Liver (tissue), 10 donors: ENCODE measurements at places on chromosomes 5 and 9. TPM values are rescaled to one million over a fixed set of nuclear protein-coding genes. Genes with fewer than 3 reads are reported as not detected.

- no peaks in the 10 kb centered on the region for H3K4me1 ChIP-seq
- H3K4me3 ChIP-seq, result no peak overlapping the region
- H3K36me3 ChIP-seq, result no peaks in the 10 kb centered on the region
- DNase-seq, result no peak
- no peak overlapping the region for H3K27ac ChIP-seq
Measured at GRCh38 chr5:56326116-56326515, 93.0 kb upstream of the ANKRD55 start.

The PPIC gene
- 14.6 TPM for total RNA-seq

DNA sequence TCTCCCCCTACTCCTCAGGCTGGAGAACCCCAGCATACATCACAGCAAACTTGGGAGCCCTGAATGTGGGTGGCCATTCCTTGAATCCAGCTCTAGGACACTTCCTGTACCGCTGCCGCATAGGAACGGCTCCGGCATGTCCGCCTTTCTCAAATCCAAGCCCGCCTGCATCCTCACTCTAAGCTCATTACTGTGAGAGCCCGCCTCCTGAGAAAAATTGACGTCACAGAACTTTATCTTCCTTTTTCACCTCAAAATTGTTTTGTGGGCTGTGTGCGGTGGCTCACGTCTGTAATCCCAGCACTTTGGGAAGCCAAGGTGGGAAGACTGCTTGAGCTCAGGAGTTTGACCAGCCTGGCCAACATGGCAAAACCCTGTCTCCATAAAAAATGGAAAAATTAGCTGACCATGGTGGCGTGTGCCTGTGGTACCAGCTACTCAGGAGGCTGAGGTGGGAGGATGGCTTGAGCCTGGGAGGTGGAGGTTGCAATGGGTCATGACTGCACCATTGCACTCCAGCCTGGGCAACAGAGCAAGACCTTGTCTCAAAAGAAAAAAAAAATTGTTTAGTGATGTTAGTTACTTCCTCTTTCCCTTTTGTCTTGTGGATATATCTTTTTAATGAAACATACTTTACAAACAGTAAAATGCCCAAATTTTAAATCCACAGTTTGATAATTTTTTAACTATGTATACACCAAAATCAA, 22.8 kb downstream of the RNF44 start:
- peaks cover 7% of the 10 kb centered on the region for H3K36me3 ChIP-seq
- no peaks in the 10 kb centered on the region for H3K27me3 ChIP-seq
- DNase-seq, result no peak
- no peaks in the 10 kb centered on the region for H3K4me1 ChIP-seq

DNA sequence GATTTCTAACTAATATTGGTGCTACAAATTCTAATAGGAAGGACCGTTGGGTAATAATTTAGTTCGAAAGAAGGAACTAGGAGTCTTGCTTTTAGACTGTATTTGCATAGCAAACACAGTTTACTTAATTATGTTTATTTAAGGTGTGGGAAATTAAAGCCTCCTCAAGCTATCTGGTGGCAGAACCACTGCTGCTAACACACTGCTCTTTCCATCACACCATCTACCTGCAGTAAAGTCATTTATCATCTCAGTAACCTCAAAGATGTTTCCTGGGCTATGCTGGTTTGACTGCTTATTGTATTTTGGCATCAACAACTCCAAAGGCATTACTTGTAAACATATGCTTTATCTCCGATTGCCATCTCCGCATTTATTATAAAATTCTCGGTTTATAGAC, 114.3 kb downstream of the DEPDC1B start:
- no peak for DNase-seq
- H3K4me1 ChIP-seq, result no peaks in the 10 kb centered on the region
- H3K36me3 ChIP-seq, result no peaks in the 10 kb centered on the region

- H3K36me3 ChIP-seq, result no peaks in the 10 kb centered on the region
- H3K27me3 ChIP-seq, result no peaks in the 10 kb centered on the region
- no peak for DNase-seq
- no peak overlapping the region for H3K27ac ChIP-seq
- peaks cover 20% of the 10 kb centered on the region for H3K4me1 ChIP-seq
- no peak overlapping the region for H3K4me3 ChIP-seq
Measured at GRCh38 chr9:107178293-107178692, 104.8 kb upstream of the RAD23B start.

- no peak overlapping the region for H3K27ac ChIP-seq
- peaks cover 45% of the 10 kb centered on the region for H3K4me1 ChIP-seq
- no peaks in the 10 kb centered on the region for H3K27me3 ChIP-seq
- H3K4me3 ChIP-seq, result no peak overlapping the region
- no peaks in the 10 kb centered on the region for H3K36me3 ChIP-seq
Measured at GRCh38 chr9:109801484-109801883, 21.5 kb downstream of the PALM2AKAP2 start.

DNA sequence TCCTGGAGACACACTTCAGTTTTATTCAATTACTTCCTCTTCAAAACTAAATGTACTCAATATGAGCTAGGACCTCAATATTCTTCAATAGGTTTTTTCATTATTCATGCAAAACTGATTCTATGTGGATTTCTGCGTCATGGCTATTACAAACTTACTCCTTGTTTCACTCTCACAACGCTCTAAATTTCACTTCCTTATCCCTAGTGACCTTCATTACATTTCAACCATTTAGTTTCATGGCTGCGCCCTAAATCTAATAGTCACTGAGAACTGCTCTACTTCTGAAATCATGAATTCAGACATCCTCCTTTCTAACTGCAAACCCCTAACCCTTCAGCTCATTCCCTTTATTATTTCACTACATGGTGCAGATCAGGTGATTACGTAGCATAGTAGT, 93.9 kb downstream of the SLC25A46 start:
- no peak overlapping the region for H3K4me3 ChIP-seq
- H3K36me3 ChIP-seq, result no peaks in the 10 kb centered on the region
- H3K4me1 ChIP-seq, result no peaks in the 10 kb centered on the region
- H3K27ac ChIP-seq, result no peak overlapping the region
- DNase-seq, result no peak
- H3K27me3 ChIP-seq, result no peaks in the 10 kb centered on the region

GRCh38 chr9:34386656-34387055, 10.0 kb upstream of the MYORG start:
- H3K36me3 ChIP-seq, result no peaks in the 10 kb centered on the region
- DNase-seq, result no peak
- H3K27me3 ChIP-seq, result no peaks in the 10 kb centered on the region
- no peak overlapping the region for H3K4me3 ChIP-seq
- H3K27ac ChIP-seq, result no peak overlapping the region

The TMEM171 gene
- 1.0 TPM for total RNA-seq

The AK1 gene
- 10.6 TPM for total RNA-seq

The ELAVL2 gene
- 0.19 TPM for total RNA-seq

GRCh38 chr5:156036640-156037039, 290.3 kb upstream of the SGCD start:
- no peaks in the 10 kb centered on the region for H3K36me3 ChIP-seq
- H3K27me3 ChIP-seq, result no peaks in the 10 kb centered on the region
- DNase-seq, result no peak
- H3K4me3 ChIP-seq, result no peak overlapping the region
- H3K27ac ChIP-seq, result no peak overlapping the region

The THBS4 gene
- 0.28 TPM for total RNA-seq

The PCDHB5 gene
- total RNA-seq, result 0.42 TPM

GRCh38 chr9:14362175-14362574, 48.2 kb upstream of the NFIB start:
- no peaks in the 10 kb centered on the region for H3K27me3 ChIP-seq
- no peak overlapping the region for H3K4me3 ChIP-seq
- DNase-seq, result no peak

DNA sequence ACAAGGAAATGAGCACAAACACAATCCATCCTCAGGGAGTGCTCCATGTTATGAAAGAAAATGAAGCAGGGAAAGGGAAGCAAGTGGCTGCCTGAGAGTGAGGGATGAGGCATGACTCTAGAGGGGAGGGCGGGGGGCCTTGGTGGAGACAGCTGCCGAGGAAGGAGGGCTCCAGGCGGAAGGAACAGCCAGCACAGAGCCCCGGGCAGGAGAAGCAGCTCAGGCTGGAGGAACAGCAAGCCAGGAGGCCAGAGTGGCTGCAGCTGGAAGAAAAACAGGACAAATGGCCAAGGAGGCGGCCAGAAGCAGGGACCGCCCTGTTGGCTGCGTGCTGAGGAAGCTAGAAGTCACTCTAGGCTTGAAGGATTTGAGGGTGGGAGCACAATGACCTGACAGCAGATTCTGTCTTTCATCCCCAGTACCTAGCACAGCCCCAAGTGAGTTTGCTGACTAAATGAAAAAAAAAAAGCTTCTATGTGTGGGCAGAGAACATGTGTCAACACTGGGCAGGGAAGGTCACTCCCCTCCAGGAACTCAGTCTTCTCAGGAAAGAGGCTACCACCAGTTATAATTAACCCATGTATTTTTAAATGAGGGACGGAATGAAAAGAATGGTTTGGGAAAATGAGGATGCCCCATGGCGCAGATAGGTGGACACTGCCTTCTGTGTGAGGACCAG, 142.8 kb downstream of the DCP2 start:
- no peaks in the 10 kb centered on the region for H3K36me3 ChIP-seq
- H3K27me3 ChIP-seq, result no peaks in the 10 kb centered on the region
- peaks cover 18% of the 10 kb centered on the region for H3K4me1 ChIP-seq
- H3K27ac ChIP-seq, result peak overlapping the region; percentile 43
- H3K4me3 ChIP-seq, result no peak overlapping the region

- no peaks in the 10 kb centered on the region for H3K4me1 ChIP-seq
- H3K36me3 ChIP-seq, result no peaks in the 10 kb centered on the region
- no peaks in the 10 kb centered on the region for H3K27me3 ChIP-seq
- no peak for DNase-seq
- peak overlapping the region; percentile 14 for H3K27ac ChIP-seq
Measured at GRCh38 chr5:172909931-172910502, 49.2 kb upstream of the RPL26L1 start.

The XPA gene
- total RNA-seq, result 6.7 TPM

The TMC1 gene
- total RNA-seq, result not detected

The IL3 gene
- total RNA-seq, result not detected

GRCh38 chr5:104412649-104413240, 850.2 kb upstream of the NUDT12 start:
- H3K4me3 ChIP-seq, result no peak overlapping the region
- H3K36me3 ChIP-seq, result no peaks in the 10 kb centered on the region
- no peaks in the 10 kb centered on the region for H3K27me3 ChIP-seq
- DNase-seq, result peak; percentile 32
- no peaks in the 10 kb centered on the region for H3K4me1 ChIP-seq
- H3K27ac ChIP-seq, result no peak overlapping the region

GRCh38 chr5:141529002-141529401, 40.1 kb downstream of the PCDHGC5 start:
- DNase-seq, result no peak
- H3K27me3 ChIP-seq, result no peaks in the 10 kb centered on the region
- H3K36me3 ChIP-seq, result peaks cover 39% of the 10 kb centered on the region
- H3K4me3 ChIP-seq, result no peak overlapping the region
- H3K4me1 ChIP-seq, result peaks cover 31% of the 10 kb centered on the region

The RHOBTB3 gene
- total RNA-seq, result 43.3 TPM

- H3K27ac ChIP-seq, result no peak overlapping the region
- H3K27me3 ChIP-seq, result no peaks in the 10 kb centered on the region
- H3K4me1 ChIP-seq, result no peaks in the 10 kb centered on the region
- H3K4me3 ChIP-seq, result no peak overlapping the region
Measured at GRCh38 chr5:45507178-45507577, 189.0 kb downstream of the HCN1 start.

DNA sequence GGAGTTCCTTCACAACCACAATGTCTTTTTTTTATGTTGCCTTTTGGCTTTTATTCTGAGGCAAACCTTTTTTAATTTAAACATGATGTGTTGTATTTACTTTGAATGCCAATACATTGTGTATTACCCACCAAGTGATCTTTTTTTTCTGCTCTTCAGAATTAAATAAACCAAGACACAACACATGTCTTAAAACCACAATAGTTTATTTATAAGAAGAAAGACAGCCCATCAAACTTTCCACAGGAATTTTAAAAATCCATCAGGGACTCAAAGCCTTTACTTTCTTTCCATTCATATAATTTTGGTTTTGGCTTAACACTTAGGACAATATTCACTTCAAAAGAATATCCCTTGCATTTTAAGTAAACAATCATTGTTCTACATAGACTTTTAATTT, 321.8 kb upstream of the MEF2C start:
- no peak for DNase-seq
- H3K36me3 ChIP-seq, result no peaks in the 10 kb centered on the region
- H3K4me3 ChIP-seq, result no peak overlapping the region
- no peaks in the 10 kb centered on the region for H3K27me3 ChIP-seq
- H3K4me1 ChIP-seq, result no peaks in the 10 kb centered on the region

GRCh38 chr9:75039801-75040200, 11.7 kb upstream of the CARNMT1 start:
- H3K4me1 ChIP-seq, result peaks cover 2% of the 10 kb centered on the region
- H3K4me3 ChIP-seq, result no peak overlapping the region
- H3K27ac ChIP-seq, result no peak overlapping the region
- DNase-seq, result no peak
- no peaks in the 10 kb centered on the region for H3K36me3 ChIP-seq

GRCh38 chr5:168879331-168879730, 300.2 kb upstream of the PANK3 start:
- no peaks in the 10 kb centered on the region for H3K27me3 ChIP-seq
- H3K4me1 ChIP-seq, result peaks cover 4% of the 10 kb centered on the region
- DNase-seq, result no peak

The LECT2 gene
- total RNA-seq, result 93.8 TPM

GRCh38 chr9:112005939-112006338, 109.3 kb downstream of the UGCG start:
- H3K36me3 ChIP-seq, result no peaks in the 10 kb centered on the region
- H3K4me3 ChIP-seq, result no peak overlapping the region
- H3K4me1 ChIP-seq, result no peaks in the 10 kb centered on the region
- no peaks in the 10 kb centered on the region for H3K27me3 ChIP-seq

GRCh38 chr9:97857606-97858392, 4.8 kb downstream of the FOXE1 start:
- no peak overlapping the region for H3K27ac ChIP-seq
- H3K4me3 ChIP-seq, result no peak overlapping the region
- H3K4me1 ChIP-seq, result peaks cover 12% of the 10 kb centered on the region
- peaks cover 32% of the 10 kb centered on the region for H3K27me3 ChIP-seq
